ENCODE measurements at places on chromosomes 4 and X.

DNA sequence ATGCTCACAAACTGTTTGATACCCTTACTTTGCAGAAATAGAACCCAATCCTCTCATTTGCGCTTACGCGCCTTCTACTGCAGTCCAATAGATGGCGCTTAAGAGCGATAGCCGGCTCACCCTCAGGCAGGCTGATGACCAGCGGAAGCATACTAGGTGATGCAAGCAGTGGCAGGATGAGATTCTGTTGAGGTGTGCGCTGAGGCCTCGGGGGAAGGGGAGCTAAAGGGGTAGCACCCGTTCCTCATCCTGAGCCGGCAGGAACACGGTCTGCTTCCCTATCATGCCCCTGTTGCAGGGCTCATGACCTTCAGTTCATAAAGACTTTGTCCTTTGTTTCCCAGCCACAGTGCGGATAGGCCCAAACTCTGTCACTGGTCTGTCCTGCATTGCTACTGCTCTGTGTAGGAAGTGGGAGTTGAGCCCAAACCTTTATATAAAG lies 628.9 kb downstream of the TLL1 start:
- DNase-seq, result no peak

DNA sequence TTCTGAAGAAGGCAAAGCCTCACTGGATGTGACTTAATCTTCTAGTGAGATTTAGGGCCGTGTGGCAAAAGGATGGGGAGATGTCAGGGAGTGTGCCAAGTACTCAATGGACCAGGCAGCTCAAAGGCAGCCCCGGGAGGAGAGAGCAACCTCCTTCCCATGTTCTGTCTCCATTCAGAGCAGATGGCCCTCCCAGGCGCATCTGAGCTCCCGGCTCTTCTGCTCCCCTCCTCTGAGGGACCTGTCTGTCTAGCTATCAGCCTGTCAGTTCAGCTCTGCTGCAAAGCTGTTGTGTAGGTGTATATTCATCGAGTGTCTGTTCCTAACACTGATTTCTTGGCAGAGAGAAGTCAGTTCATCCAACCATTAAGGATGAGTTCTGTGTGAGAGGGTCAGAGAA lies 10.9 kb upstream of the PORCN start:
- no peak for DNase-seq

DNA sequence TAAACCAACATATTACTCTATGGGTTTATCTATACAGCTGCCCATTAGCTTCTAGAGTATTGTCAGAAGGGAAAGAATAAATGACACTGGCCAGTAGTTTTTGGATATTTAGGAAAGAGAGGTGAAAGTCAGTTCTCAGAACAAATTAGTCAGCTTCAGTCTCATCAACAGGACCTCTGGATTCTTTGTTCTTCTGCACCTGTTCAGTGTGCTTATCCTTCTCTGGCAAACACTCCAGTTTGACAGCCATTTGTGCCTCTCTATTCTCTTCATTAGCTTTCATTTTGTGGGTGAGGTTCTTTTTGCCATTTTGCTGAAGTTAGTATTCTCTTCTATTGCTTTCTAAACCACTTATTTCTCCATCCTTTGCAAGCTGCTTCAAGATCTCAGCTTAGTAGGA lies 107.0 kb downstream of the PCDH18 start:
- no peak for DNase-seq

DNA sequence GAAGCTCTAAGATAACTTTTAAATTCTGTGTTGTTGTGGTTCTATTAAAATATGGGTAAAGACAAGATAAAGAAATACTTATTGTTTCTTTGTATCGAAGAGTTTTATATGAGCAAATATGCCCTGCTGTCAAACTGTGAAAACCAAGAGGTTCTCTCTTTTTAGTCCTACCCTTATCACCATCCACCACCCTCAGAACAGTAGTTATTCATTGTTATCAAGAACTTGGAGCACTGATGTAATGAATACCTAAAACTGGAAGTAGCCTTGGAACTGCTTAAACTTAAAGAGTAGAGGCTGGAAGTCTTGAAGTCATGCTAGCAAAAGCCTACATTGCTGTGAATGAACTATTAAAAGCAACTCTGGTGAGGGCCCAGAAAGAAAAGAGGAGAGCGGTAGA lies 9.2 kb downstream of the PIR start:
- DNase-seq, result no peak
